ENCODE measurements at places on chromosomes 3 and 15. TPM values are rescaled to one million over a fixed set of nuclear protein-coding genes. Genes with fewer than 3 reads are reported as not detected.

The GOLGA6L4 gene
- polyA plus RNA-seq: 0.28 TPM

The POPDC2 gene
- 0.16 TPM for polyA plus RNA-seq

The TPM1 gene
- 73.3 TPM for polyA plus RNA-seq

DNA sequence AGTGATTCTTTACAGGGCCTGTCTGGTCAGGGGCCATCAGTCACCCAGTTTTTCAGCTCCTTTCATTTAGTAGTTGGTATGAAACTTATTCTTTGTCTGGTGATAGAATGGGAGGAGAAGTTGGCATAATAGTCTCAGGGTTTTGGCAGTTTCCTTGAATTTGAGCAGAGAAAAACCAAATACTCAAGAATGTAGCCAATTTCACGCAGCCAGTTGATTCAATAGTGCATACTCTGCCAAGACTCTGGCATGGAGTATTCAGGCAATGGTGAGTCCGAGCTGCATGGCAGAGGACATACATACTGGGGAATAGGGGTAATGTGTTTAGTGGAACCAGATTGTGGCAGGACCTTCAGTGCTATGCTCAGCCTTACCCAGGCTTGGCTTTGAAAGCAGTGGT, 118.3 kb downstream of the GALK2 start:
- no peaks in the 10 kb centered on the region for H3K4me1 ChIP-seq
- no peak overlapping the region for H3K4me3 ChIP-seq
- no peak for DNase-seq
- H3K27me3 ChIP-seq: no peaks in the 10 kb centered on the region
- H3K27ac ChIP-seq: no peak overlapping the region

DNA sequence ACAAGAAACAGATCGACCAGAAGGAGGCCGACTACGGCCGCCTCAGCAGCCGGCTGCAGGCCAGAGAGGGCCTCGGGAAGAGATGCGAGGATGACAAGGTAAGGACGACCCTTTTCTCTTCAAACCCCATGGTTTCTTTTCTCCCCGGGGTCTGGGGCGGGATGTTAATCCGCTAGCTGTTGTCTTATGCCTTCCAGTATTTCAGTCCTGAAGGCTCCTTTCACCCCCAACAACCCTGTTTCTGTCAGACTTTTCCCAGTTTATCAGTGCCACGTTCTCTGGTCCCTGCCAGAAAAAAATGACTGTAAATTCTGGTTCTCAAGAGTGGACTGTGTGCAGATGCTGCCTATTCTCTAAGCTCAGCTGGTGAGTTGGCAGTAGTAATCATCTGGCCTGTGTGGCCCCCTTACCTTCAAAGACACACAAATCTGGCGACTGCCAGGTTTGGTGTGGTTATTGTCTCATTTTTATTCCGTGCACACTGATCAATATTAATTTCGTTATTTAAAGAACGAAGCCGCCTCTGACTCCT, 806 bp downstream of the GOLM2 start:
- DNase-seq: no peak
- H3K4me3 ChIP-seq: peak overlapping the region; percentile 89
- peaks cover 25% of the 10 kb centered on the region for H3K4me1 ChIP-seq
- peak overlapping the region; percentile 81 for H3K27ac ChIP-seq
- H3K27me3 ChIP-seq: no peaks in the 10 kb centered on the region

- DNase-seq: peak; percentile 29
- H3K27ac ChIP-seq: no peak overlapping the region
- no peaks in the 10 kb centered on the region for H3K27me3 ChIP-seq
- H3K36me3 ChIP-seq: no peaks in the 10 kb centered on the region
Measured at GRCh38 chr3:183491923-183492848, 63.3 kb downstream of the KLHL6 start.

DNA sequence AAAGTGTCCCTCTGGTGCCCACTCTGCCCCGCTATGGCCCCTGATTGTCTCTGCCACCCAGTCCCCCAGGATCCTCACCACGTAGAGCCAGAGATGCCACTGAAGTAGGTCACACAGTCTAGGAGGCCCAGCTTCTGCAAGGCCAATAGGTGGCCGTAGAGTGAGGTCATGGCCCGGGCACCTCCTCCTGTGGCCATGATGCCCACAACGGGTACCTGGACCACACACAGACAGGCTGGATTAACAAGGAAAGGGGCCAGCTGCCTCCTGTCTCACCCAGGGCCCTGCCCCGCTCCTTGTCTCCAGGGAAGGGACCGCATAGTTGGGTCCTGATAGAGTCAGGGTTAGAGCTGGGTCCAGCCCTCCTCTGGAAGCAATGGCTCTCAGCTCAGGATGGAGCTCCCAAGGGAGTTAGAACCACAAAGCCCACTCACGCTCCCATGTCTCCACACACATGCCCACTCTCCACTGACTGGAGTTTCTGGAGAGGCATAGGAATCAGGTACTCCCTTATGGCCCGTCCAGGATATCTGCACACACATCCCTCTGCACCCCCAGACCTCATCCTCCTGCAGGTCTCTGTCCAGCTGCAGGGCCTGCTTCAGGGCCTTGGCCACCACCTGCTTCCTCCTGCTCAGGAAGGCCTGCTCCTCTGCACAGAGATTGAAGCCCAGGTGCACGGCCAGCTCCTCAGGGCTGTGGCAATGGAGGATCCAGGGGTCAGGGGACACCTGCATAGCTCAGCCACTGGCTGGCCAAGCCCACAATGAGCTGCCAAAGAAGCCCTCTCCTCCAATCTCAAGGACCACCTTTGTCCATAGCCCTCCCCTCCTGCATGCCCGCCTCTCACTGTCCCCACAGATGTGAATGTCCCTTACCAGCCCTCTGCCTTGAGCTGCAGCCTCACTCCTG, 13.2 kb downstream of the PLA2G4D start:
- H3K27me3 ChIP-seq: peaks cover 3% of the 10 kb centered on the region
- H3K36me3 ChIP-seq: no peaks in the 10 kb centered on the region
- no peak for DNase-seq
- H3K4me3 ChIP-seq: no peak overlapping the region
- no peaks in the 10 kb centered on the region for H3K4me1 ChIP-seq

GRCh38 chr3:47096959-47097358, 67.0 kb downstream of the SETD2 start:
- no peak overlapping the region for H3K27ac ChIP-seq
- no peak for DNase-seq
- H3K4me3 ChIP-seq: no peak overlapping the region
- H3K4me1 ChIP-seq: no peaks in the 10 kb centered on the region

GRCh38 chr15:85725564-85725963, 69.2 kb downstream of the KLHL25 start:
- DNase-seq: no peak
- no peaks in the 10 kb centered on the region for H3K27me3 ChIP-seq
- peaks cover 65% of the 10 kb centered on the region for H3K36me3 ChIP-seq
- H3K27ac ChIP-seq: peak overlapping the region; percentile 19
- H3K4me3 ChIP-seq: no peak overlapping the region

- no peaks in the 10 kb centered on the region for H3K27me3 ChIP-seq
- no peak for DNase-seq
- peaks cover 9% of the 10 kb centered on the region for H3K4me1 ChIP-seq
- peak overlapping the region; percentile 99 for H3K4me3 ChIP-seq
- no peaks in the 10 kb centered on the region for H3K36me3 ChIP-seq
- H3K27ac ChIP-seq: peak overlapping the region; percentile 73
Measured at GRCh38 chr15:43492266-43492665, 690 bp downstream of the TP53BP1 start.

GRCh38 chr15:98954411-98954810, 53.2 kb downstream of the PGPEP1L start:
- DNase-seq: no peak
- H3K4me3 ChIP-seq: no peak overlapping the region
- H3K27me3 ChIP-seq: no peaks in the 10 kb centered on the region

DNA sequence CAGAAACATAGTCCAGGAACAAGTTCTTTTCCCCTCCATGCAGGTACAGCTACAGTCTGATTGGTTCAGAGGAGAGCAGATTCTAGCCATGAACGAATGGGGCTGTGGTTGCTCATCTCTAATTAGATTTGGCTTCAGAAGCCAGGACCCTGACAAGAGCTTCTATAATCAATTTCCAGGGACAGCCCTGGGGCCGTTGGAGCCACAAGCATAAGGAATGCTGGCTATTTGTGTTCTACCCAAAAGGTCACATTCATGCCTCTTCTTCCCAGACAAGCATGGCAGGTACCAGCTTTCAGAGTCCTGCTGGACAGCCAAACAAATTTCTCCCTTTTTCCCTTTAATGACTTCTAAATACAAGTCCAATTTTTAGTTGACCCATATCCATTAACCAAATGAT, 215.5 kb upstream of the LRTM1 start:
- H3K4me3 ChIP-seq: no peak overlapping the region
- H3K36me3 ChIP-seq: no peaks in the 10 kb centered on the region
- no peak for DNase-seq
- peaks cover 2% of the 10 kb centered on the region for H3K27me3 ChIP-seq
- no peaks in the 10 kb centered on the region for H3K4me1 ChIP-seq

GRCh38 chr3:15449489-15450224, 22.3 kb downstream of the EAF1 start:
- no peak for DNase-seq
- no peaks in the 10 kb centered on the region for H3K36me3 ChIP-seq
- H3K27me3 ChIP-seq: no peaks in the 10 kb centered on the region
- no peak overlapping the region for H3K4me3 ChIP-seq

DNA sequence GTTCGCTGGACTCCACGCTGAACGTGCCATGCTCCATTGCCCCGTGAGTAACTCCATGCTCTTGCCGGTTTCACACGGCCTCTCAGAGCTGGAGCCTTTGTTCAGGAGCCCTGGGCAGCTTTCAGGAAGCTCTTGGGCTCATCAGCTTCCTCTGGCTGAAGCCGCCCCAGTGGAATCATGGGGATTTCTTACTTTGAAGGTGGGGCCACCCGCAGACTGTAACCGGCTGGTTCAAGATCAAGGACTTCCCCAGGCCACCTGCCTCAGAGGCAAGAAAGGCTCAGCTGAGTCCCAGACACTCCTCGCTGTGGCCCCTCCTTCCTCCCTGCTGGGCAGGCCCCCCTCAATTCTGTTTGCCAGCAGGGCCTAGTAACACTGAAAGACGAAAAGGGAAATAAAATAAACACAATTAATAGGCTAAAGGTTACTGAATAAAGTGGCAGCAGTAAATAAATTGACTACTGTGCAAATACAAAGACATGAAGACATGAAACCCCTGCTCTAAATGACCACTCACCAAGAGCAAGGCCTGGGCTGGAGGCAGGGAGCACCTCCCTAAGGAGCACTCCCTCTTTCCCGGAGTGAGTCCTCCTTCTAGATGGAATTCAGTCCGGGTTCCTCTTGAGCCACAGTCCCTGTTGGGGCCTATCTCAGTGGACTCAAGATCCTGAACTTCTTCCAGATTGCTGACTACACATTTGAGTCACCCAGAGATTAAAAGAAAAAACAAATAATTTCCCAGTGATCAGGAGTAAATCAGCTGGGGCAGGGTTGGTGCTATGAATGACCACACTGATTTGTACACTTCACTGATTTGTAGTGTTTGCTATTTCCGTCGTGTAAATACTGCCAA, 51.0 kb downstream of the ZDHHC19 start:
- peaks cover 2% of the 10 kb centered on the region for H3K4me1 ChIP-seq
- no peaks in the 10 kb centered on the region for H3K36me3 ChIP-seq
- peak overlapping the region; percentile 54 for H3K27ac ChIP-seq
- no peak overlapping the region for H3K4me3 ChIP-seq
- DNase-seq: no peak
- H3K27me3 ChIP-seq: no peaks in the 10 kb centered on the region

DNA sequence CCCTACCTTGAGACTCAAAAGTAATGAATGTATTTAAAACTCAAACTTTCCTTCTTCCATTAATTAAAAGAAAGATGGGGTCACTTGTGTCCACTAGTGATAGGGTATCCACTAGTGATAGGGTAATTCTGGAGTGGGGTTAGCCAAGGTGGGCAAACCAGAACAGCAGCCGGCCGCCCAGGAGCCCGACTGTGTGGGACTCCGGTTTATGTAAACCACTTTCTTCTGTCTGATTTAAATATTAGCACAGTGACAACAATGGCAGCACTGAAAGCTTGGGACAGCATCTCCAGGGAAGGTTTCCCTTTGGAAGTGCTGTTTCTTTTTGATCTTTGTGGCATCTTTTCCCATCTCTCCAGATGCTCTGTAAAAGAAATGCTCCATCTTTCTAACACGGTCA, 722 bp downstream of the MYZAP start:
- H3K27me3 ChIP-seq: no peaks in the 10 kb centered on the region
- H3K4me3 ChIP-seq: peak overlapping the region; percentile 56
- no peak for DNase-seq
- peaks cover 5% of the 10 kb centered on the region for H3K4me1 ChIP-seq
- no peak overlapping the region for H3K27ac ChIP-seq
- H3K36me3 ChIP-seq: no peaks in the 10 kb centered on the region

DNA sequence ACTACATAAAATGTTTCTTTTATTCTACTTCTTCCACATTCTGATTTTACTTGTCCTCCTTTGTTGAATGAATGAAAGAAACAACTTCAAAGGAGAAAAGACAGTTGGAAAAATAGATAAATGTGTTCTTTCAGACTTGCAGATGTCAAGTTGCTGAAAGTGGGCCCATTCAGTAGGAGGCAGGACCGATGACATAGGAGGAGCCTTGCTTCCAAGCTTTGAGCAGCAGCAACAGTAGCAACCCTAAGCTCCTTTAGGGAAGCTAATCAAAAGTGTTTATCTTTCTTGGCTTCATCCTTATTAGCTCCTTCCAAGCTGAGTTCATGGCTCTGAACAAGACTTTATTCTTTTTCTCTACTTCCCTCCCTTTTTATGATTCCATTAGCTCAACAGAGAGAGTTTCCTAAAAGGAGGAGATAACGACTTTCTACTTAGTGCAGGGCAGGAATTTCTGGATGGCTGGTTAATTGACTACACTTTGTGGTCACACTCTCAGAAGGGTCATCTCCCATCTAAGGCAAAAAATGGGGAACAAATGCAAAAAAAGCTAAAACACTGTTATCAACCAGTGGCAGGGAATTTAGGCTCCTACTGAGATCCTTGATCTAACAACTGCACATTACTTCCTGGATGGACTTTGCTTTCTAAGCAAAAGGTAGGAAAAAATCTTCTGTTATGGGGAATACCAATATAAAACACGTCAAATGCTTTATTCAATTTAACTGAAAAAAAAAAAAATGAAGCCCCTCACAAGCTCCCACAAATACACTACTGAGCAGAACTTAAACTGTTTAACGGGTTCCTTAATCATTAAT, 4.8 kb downstream of the MORC1 start:
- no peaks in the 10 kb centered on the region for H3K4me1 ChIP-seq
- no peaks in the 10 kb centered on the region for H3K36me3 ChIP-seq
- no peak for DNase-seq

DNA sequence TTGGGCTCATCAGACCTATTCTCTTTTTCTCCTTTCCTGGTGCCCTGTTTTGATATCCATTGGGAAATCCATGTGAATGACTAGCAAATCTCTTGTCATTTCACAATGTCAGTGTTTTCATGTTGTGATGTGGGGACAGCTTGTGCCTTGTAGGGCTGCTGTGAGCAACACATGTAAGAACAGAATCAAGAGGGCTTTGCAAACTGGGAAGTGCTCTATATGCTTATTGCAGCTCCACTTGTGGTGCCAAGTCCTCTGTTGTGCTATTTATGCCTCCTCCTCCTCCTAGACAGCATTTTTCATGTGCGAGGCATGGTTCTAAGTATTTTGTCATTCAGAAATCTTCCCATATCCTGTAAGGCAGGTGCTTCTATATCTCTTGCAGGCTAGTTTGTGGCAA, 56.4 kb downstream of the ZNF621 start:
- H3K27me3 ChIP-seq: no peaks in the 10 kb centered on the region
- no peak overlapping the region for H3K27ac ChIP-seq
- H3K4me1 ChIP-seq: peaks cover 24% of the 10 kb centered on the region
- H3K36me3 ChIP-seq: no peaks in the 10 kb centered on the region
